ENCODE measurements at places on chromosomes 1 and 21. TPM values are rescaled to one million over a fixed set of nuclear protein-coding genes. Genes with fewer than 3 reads are reported as not detected.

C1orf185 gene
- not detected for polyA plus RNA-seq

WARS2 gene
- 12.8 TPM for polyA plus RNA-seq

KIF26B gene
- not detected for polyA plus RNA-seq

FCRLB gene
- polyA plus RNA-seq = 2.1 TPM

CELA2B gene
- not detected for polyA plus RNA-seq

TMPRSS2 gene
- not detected for polyA plus RNA-seq

DSCAM gene
- polyA plus RNA-seq = not detected

FNDC5 gene
- polyA plus RNA-seq = not detected

KCNE2 gene
- 0.67 TPM for polyA plus RNA-seq

CLCNKB gene
- polyA plus RNA-seq = not detected

OR2L3 gene
- not detected for polyA plus RNA-seq

- no peak for DNase-seq
- no peaks in the 10 kb centered on the region for H3K36me3 ChIP-seq
- H3K4me3 ChIP-seq = no peak overlapping the region
Measured at GRCh38 chr1:225539575-225539974, 111.7 kb upstream of the LBR start.

GRCh38 chr1:169623132-169623926, 6.6 kb downstream of the SELP start:
- H3K27me3 ChIP-seq = no peaks in the 10 kb centered on the region
- H3K36me3 ChIP-seq = no peaks in the 10 kb centered on the region

DNA sequence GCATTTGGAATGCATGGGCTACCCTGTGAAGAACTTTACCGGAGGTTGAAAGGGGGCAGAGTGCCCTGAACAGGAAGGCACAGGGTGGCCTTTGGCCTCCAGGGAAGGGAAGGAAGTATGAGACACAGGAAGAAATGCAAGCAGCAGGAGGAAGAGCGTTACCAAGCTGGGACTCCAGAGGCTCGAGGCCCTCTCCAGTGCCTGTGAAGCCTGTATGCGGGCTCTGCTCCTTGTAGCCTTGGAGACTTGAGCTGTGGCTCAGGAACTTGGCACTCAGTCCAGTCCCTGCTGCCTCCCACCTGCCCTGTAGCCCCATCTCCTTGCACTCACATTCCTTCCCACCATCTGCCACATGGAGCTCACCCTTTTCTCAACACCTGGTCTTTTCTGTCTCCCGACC, 33.5 kb upstream of the RNF19B start:
- peaks cover 22% of the 10 kb centered on the region for H3K4me1 ChIP-seq
- H3K27ac ChIP-seq = peak overlapping the region; percentile 62
- H3K4me3 ChIP-seq = no peak overlapping the region
- no peaks in the 10 kb centered on the region for H3K36me3 ChIP-seq

DNA sequence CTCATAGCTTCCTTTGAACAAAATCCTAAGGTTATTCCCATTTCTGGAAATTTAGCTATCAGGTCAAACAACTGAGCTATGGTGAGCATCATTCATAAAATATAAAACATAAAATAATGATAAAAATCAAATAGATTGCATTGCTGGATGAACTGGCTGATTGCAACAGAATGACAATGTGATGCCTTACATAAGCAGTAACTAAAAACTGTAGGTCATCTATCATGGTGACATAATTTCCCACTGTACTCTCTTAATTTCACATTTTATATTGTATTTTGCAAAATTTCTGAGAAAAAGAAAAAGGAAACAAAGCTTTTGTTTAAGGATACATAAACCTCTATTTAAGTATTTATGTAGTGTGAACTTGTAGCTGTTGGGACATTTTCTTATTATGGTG, 4.6 kb downstream of the PTGER3 start:
- no peaks in the 10 kb centered on the region for H3K36me3 ChIP-seq
- no peak for DNase-seq
- no peak overlapping the region for H3K27ac ChIP-seq
- H3K4me3 ChIP-seq = no peak overlapping the region

DNA sequence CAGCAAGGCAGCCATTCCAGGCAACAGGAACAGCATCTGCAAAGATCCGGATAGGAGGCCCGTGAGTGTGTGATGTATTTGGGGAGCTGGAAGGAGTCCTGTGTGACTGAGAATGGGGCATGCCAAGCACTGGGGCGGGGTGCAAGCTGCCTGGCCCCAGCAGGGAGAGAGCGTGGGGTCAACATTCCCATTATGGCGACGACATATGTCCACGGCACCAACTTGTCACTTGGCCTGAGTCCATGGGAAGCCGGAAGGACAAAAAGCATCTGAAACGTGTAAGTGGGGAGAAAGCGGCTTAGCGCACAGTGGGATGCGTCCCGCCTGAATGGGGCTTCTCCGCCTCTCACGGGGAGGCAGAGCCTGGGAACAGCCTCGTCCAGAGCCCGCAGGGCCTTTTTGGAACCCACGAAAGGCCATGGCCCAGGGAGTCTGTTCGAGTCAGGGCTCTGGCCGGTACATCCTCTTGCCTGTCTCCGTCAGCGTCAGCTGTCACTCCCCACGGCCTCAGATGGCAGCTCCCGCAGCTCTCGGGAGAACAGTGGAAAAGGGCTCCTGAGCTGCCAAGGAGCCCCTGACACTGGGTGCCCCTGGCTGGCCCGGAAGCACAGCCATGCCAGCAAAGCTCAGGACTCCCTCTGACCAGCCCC, 12.4 kb downstream of the EPHB2 start:
- no peak for DNase-seq
- H3K27ac ChIP-seq = no peak overlapping the region
- H3K4me3 ChIP-seq = no peak overlapping the region
- H3K36me3 ChIP-seq = no peaks in the 10 kb centered on the region

DNA sequence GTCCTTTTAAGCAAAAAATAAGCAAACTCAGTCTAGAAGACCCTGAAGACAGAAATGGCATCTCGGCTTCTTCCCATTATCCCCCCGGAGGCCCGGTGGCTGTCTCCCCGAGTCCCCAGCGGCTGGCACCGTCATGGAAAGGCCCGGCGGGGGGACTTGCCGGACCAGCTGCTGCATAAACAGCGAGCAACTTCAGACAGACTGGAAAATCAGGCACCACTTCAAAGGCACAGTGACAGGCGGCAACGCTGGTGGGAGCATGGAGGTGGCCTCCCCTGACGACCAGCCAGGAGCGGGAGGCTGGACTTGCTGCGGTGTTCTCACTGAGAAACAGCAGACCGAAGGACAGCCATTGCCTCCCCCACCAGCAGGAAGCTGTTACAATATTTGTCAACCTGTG, 18.4 kb upstream of the C1QA start:
- H3K27ac ChIP-seq = no peak overlapping the region
- peaks cover 6% of the 10 kb centered on the region for H3K4me1 ChIP-seq
- DNase-seq = no peak
- H3K36me3 ChIP-seq = no peaks in the 10 kb centered on the region
- no peak overlapping the region for H3K4me3 ChIP-seq

DNA sequence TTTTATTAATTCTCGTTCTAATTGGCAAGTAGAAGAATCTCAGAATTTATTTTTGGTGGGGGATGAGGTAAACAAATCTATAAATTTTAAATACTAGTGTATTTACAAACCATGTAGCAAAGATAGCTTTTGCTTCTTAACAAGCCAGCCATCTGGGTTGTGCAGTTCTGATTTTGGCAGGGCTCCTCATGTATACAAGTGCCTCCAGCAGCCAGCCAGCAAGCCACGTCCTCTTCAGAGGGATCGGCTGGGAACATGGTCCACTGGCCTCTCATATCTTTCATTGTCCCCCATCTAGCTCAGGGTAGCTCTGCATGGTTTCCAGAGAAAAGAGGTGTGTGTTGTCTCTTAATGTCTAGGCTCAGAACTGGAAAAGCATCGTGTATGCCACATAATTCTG, 659.1 kb downstream of the MRPL39 start:
- H3K4me1 ChIP-seq = no peaks in the 10 kb centered on the region
- H3K4me3 ChIP-seq = no peak overlapping the region
- H3K36me3 ChIP-seq = no peaks in the 10 kb centered on the region

DNA sequence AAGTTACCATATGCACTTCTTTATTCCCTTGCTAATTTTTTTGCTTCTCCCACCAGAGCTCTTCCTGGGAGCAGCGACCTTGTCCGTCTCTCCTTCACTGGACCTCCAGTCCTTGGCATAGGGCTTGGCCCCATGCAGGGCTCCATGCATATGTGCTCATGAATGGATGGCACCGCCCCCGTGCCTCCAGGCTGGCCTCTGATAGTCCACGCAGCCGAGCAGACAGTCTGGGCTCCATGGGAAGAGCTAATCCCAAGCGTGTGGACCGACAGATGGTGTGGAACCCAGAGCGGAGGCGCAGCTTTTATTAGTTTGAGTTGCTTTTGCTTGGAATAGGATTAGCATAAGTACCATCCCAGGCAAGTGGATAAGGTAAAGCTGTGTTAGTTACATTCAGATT, 41.8 kb downstream of the CDCP2 start:
- H3K36me3 ChIP-seq = no peaks in the 10 kb centered on the region
- no peaks in the 10 kb centered on the region for H3K27me3 ChIP-seq
- no peak overlapping the region for H3K27ac ChIP-seq

DNA sequence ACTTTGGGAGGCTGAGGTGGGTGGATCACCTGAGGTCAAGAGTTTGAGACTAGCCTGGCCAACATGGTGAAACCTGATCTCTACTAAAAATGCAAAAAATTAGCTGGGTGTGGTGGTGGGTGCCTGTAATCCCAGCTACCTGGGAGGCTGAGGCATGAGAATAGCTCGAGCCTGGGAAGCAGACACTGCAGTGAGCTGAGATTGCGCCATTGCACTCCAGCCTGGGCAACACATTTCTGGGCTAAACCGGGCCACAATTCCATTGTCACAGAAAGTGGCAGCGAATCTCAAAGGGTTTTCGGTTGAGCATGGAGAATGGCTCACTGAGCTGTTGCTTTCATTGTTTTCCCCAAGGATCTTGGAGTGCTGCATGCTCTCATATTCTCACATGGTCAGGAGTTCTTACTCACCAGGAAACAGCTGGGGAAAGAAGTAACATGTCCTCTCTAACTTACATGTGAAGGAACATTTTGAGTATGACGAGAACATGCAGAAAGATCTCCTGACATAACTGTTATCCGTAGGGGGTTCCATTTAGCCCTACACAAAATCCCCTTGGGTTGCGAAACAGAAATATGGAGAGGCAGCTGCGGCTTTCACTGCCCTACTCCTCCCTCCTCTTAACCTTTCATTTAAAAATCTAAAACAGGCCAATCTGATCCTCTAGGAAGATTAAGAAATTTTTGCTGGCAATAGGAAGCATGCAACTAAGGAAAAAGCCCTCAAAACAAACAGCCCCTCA, 341.1 kb downstream of the PCP4 start:
- no peaks in the 10 kb centered on the region for H3K36me3 ChIP-seq
- peaks cover 10% of the 10 kb centered on the region for H3K27me3 ChIP-seq
- H3K4me1 ChIP-seq = no peaks in the 10 kb centered on the region

- peak overlapping the region; percentile 5 for H3K27ac ChIP-seq
- no peak overlapping the region for H3K4me3 ChIP-seq
- H3K4me1 ChIP-seq = peaks cover 17% of the 10 kb centered on the region
- H3K27me3 ChIP-seq = no peaks in the 10 kb centered on the region
- no peak for DNase-seq
Measured at GRCh38 chr1:66951513-66951912, 26.7 kb downstream of the MIER1 start.

GRCh38 chr1:59601041-59601441, 213.7 kb upstream of the HOOK1 start:
- H3K27ac ChIP-seq = no peak overlapping the region
- H3K4me1 ChIP-seq = no peaks in the 10 kb centered on the region
- H3K36me3 ChIP-seq = no peaks in the 10 kb centered on the region
- H3K27me3 ChIP-seq = no peaks in the 10 kb centered on the region

DNA sequence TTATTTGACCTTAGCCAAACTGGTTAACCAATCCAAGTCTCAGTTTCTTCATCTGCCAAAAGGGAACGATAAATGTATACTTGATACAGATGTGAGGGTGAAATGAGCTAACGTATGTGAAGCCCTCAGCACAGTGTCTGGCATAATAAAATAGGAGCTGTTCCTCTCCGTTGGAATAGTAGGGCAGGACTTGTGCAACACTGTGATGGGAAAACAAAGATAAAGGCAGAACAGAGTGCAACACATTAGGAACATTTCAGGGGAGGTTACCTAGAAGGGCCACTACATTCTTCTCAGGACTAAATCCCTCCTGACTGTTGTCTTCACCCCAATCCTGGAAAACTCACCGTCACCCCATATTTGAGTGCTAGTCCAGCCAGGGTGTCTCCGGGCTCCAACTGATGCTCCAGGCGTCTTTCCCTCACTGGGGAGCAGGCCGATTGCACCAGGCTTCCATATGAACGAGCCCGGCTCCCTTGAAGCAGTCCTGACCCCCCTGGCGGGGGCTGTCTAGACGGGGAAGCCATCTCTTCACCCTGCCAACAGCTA, 896 bp downstream of the LYSMD1 start:
- peak overlapping the region; percentile 93 for H3K4me3 ChIP-seq
- H3K4me1 ChIP-seq = peaks cover 70% of the 10 kb centered on the region
- H3K36me3 ChIP-seq = peaks cover 56% of the 10 kb centered on the region
- no peaks in the 10 kb centered on the region for H3K27me3 ChIP-seq

- no peak overlapping the region for H3K27ac ChIP-seq
- H3K36me3 ChIP-seq = peaks cover 3% of the 10 kb centered on the region
- peaks cover 10% of the 10 kb centered on the region for H3K27me3 ChIP-seq
- no peak for DNase-seq
- H3K4me3 ChIP-seq = no peak overlapping the region
Measured at GRCh38 chr1:6249739-6250689, 6.0 kb downstream of the HES3 start.

GRCh38 chr21:37546299-37546908, 179.8 kb downstream of the DYRK1A start:
- peaks cover 13% of the 10 kb centered on the region for H3K27me3 ChIP-seq
- H3K27ac ChIP-seq = no peak overlapping the region
- peaks cover 24% of the 10 kb centered on the region for H3K36me3 ChIP-seq
- H3K4me3 ChIP-seq = no peak overlapping the region

- peaks cover 5% of the 10 kb centered on the region for H3K27me3 ChIP-seq
- no peak for DNase-seq
- no peaks in the 10 kb centered on the region for H3K36me3 ChIP-seq
- H3K4me3 ChIP-seq = no peak overlapping the region
- H3K4me1 ChIP-seq = no peaks in the 10 kb centered on the region
Measured at GRCh38 chr1:57248830-57249229, 175.0 kb downstream of the DAB1 start.

DNA sequence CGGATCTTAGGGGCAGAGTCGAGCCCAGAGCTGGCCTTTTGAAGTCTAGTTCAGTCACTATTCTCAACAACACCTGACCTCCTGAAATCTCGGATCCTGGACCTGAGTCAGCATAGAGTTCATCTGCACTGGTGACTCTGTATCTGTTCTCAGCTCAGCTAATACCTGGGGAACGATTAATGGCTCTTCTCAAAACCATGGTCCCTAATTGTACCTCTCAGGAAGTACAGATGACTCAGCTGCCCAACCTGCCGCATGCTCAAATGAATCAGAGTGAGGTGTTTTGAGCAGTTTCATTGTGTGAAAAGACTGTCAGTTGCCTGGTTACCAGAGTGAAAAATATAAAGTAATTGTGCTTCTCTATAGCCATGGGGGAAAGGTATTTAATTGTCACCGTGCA, 89.2 kb downstream of the SLC35F3 start:
- no peak overlapping the region for H3K4me3 ChIP-seq
- DNase-seq = no peak
- no peak overlapping the region for H3K27ac ChIP-seq
- no peaks in the 10 kb centered on the region for H3K4me1 ChIP-seq
- H3K27me3 ChIP-seq = peaks cover 14% of the 10 kb centered on the region

- H3K27ac ChIP-seq = no peak overlapping the region
- H3K36me3 ChIP-seq = no peaks in the 10 kb centered on the region
- no peak for DNase-seq
- peaks cover 9% of the 10 kb centered on the region for H3K27me3 ChIP-seq
Measured at GRCh38 chr1:223700942-223701637, 11.2 kb upstream of the CAPN2 start.

GRCh38 chr1:162835157-162835899, 25.6 kb downstream of the CCDC190 start:
- DNase-seq = no peak
- H3K27me3 ChIP-seq = peaks cover 20% of the 10 kb centered on the region
- H3K36me3 ChIP-seq = peaks cover 17% of the 10 kb centered on the region
